ENCODE measurements at places on chromosomes 2 and 18. TPM values are rescaled to one million over a fixed set of nuclear protein-coding genes. Genes with fewer than 3 reads are reported as not detected.

Gene CD207
- total RNA-seq: not detected

- no peak for DNase-seq
These were observed 13.1 kb upstream of the E2F6 start for GRCh38 chr2:11478899-11479605.

DNA sequence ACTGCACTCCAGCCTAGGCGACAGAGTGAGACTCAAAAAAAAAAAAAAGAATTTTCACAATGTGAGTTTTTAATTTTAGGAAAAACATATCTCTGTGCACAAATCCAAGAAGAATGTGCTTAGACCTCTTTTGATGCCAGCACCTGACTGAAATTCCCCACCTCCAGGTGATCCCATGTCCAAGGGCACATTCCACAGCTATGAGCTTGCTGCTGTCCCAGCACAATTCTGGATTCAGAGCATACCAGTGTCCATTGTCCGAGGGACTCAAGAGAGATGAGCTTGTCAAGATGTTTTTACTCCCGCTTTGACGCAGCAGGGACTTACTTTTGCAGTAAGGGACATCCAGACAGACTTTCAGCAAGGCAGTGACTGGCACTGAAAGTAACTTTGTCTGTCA, 489.1 kb upstream of the ACVR2A start:
- DNase-seq: no peak

DNA sequence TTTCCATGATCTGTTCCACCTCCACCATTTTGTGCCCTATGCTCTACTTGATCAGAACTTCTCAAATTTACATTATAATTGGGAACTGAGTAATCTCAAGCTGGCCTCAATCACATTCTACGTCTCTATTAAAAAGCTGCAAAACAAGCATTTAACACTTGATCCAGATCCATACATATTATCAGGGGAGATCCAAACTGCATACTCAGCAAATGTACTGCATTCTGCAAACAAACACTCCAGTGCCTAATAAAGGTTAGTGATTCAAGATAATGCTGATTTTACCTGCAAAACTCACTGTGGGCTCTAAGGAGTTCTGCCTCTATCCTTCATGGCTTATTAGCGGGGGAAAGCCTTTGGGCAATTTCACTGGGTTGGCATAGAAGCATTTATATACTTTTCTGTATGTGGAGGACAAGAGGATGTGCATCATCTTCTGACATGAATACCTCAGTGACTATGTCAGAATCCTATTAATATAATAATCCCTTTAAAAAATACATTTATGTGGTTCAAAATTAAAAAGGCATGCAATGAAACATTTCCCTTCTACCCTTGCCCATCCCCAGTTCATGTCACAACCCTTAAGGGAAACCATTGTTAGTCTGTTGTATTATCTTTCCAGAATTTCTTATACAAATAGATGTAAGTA, 40.2 kb downstream of the GALNT14 start:
- no peak for DNase-seq

DNA sequence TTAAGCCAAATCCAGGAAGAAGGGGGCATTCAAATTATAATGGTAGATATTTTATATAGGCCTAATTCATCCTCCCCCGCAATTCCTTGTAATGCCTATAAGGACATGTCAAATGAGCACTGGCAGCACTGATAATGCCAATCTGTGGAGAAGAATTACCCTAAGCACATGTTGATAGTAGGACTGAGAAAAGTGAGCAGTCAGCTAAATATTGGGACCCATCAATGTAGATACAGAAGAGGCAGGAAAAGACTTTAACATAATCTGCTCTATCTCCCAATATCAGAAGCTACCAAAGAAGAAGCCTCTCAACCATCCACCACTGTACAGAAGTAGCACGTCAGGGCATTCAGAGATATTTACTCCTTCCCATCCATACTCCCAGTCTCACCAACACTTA, 101.3 kb upstream of the REG3A start:
- DNase-seq: no peak

DNA sequence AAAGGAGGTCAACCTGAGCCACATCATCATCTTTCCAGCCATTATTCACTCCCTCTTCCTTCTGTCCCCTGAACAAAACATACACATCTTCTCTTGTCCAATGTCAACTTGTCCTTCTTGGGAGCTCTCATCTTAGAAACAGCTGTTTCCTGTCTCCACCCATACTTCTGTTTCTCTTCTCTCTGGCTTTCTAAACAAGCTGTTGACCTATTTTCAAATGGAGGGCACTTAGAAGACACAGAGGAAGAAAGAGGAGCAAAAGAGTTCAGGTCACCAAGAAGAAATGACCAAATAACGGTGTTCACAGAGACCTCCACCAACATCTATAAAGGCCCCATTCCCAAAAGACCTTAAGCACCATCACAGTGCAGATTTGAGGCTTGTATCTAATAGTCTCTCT, 355.9 kb upstream of the HNRNPA3 start:
- DNase-seq: no peak

- DNase-seq: no peak
These were observed 10.4 kb downstream of the KCNE4 start for GRCh38 chr2:223062396-223062795.

DNA sequence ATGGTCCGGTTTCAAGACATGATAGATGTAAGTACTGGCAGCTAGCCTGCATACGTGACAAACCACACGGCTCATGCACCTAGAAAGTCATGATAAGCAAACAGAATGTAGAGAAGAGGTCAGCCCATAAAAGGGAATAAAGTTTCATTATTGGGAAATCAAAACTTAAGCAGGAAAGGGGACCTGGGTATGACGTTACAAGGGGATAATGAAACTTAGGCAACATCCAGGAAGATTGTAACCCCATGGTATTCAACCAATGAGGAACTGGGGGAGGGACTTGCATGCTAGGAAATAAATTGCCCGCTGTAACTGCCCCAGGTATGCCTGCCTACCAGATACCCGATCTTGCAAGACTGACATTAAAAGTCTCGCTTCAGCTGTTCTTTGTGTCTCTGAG, 1679.0 kb downstream of the SUCLG1 start:
- no peak for DNase-seq

DNA sequence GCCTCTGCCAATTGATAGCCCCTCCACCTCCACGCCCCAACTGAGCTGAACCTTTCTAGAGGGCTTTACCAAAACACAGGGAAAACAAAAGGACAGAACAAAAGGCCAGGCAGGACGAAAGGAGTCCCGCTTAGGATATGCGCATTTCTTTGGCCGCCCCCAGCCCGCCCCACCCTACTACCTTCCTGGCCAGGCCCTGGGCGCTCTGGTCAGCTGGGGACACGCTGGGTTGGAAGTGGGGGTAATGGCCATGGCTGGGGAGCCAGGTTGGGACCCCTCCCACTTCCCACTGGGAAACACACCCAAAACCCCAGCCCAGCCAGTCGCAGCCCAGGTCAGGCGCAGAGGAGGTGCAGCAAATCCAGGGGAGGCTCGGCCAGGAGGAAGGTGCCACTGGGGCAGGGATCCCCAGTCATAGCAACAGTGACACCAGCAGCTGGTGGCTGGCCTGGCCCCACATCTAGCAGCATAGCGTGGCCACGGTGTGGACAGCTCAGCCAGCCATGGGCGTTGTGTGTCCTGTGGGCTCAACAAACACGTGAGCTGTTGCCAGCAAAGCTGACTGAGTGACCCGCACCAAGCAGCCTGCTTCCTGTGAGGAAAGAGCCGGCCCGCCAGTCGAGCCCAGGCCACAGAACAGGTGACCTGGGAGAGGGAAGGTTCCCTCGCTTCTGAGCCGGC, 24.6 kb upstream of the B3GNT7 start:
- DNase-seq: no peak

- DNase-seq: no peak
These were observed 510.1 kb upstream of the PIK3C3 start for GRCh38 chr18:41444943-41445342.

GRCh38 chr18:21479721-21480120, 120.8 kb downstream of the ESCO1 start:
- no peak for DNase-seq

Gene GALR1
- total RNA-seq: not detected

Gene MC2R
- total RNA-seq: not detected

Data from uterus (tissue), 4 donors.